ENCODE measurements at places on chromosomes 5 and 9.

GRCh38 chr5:133938929-133939328, 29.5 kb downstream of the C5orf15 start:
- no peak for DNase-seq

DNA sequence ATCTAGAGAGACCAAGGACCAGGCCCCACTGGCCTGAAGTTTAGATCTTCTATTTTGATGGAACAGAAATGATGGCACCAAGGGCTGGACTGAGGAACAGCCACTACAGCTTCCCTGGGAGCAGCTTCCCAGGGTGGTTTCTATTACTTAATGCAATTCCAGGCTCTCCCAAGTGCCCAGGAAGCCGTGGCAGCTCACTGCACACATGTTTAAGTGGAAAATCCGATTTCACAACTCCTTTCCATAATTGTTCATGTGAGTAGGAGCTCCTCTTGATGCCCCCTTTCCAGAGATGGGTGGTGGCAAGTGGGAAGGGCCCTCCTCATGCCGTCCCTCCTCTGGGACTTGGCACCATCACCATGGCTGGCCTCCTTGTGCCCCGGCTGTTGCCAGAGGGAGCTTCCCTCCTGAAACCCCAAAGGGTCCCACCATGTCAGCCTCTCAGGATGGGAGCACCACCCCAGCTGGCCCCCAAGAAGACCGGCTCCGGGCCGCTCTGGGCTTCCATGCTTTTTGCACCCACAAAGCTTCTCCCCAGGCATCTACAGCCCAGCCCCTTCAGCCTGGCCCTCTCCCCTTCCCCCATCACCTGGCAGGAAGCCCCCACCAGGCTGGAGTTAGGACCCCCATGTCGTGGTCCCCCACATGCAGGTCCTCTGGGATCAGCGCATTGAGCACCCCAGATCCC, 9.1 kb upstream of the UBAC1 start:
- no peak for DNase-seq

- no peak for DNase-seq
These were observed 21.4 kb downstream of the ZNF608 start for GRCh38 chr5:124725040-124725434.

GRCh38 chr9:137913132-137913531, 35.5 kb downstream of the CACNA1B start:
- no peak for DNase-seq

DNA sequence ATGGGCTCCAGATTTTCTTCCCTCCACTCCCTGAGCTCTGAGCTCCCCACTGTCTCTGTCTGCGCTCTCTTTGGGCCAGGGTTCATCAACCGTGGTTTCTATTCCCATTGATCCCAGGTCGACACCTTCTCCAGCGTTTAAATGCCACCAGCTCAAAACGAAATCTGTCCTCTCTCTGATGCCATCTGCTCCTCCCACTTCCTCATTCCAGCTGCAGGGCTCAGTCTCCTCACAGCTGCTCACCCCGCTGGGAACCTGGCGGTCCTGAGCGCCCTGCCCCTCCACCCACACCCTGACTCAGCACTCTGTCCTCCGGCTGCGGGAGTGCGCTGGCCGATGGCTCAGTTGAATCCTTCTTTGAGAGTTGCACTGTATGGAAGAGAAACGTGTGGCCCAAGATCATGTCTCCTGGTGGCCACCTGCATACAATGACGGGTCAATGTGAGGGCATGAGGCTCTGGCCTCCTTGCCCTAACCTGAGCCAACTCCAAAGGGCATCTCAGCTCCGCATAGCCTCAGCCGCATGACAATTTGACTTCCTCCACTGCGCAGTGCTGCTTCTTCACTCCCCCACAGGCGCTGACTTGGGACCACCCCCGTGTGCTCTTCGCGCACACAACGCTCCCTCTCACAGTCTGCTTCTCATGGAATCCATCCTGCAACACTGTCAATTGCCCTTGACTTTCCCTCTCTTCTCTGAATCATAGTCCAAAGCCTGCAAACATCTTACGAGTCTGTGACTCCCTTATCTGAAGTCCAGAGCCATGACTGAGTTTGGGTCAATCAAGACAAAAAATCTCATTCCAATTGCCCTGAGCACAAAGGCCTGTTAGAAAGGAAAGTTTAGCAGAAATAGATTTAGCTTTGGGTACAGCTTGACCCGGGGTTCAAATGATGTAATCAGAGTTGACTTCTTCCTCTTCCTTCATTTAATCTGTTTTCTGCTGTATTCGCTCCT, 82.4 kb downstream of the PTCH1 start:
- DNase-seq, result no peak
